Vagina (tissue), 2 donors: ENCODE measurements at places on chromosomes 12 and 14.

GRCh38 chr12:119687406-119687805 is 19.5 kb downstream of the PRKAB1 start:
- DNase-seq: no peak

DNA sequence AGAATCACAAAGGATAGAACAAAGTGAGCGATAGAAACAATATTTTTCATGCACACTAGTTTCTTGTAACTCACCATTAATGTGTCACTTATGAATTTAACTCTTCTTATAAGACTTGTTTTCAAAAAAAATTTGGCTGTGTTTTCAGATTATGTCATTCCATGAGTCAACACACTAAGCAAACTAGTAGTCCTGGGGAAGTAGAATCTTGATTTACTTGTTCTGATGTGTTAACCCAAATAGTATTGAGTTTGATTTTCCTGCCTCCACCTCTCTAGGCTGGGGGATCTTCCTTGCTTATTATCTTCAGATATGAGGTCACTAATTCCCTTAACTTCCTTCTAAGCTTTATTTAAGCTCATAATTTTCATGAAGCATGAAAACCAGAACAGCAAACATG is 151.0 kb upstream of the SEL1L start:
- DNase-seq: no peak

DNA sequence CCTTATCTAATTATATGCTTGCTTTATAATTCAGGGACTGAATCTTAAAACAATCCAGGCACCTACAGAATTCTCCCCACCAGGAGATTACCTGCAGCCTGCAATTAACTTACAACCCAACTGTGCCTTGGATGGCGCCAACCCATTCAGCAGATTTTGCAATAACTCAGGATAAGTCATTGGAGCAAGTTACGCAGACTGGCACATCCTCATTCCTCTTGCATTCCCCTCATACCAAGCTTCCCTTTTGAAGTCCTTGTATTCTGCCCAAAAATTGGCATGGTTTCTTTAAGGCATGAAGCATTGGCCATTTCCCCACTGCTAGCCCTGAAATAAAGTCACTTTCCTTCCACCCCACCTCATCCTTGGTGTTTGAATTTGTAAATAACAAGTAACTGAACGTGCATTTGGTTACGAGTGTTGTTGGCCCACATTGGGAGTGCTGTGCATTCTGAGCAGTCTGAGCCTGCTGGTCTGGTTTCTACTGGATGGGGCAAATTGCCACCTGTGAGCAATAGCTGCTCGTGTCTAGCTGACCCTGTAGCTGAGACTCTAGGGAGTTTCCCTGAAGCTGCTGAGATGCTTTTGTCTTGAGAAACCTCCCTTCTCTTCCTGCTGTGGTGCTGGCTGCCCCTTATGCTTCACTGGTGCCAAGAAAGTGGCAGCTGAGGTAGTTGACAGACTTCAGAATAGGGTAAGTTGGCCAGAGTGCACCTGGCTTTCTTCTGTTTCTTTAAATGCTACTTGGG is 99.2 kb upstream of the SCAF11 start:
- DNase-seq: no peak

DNA sequence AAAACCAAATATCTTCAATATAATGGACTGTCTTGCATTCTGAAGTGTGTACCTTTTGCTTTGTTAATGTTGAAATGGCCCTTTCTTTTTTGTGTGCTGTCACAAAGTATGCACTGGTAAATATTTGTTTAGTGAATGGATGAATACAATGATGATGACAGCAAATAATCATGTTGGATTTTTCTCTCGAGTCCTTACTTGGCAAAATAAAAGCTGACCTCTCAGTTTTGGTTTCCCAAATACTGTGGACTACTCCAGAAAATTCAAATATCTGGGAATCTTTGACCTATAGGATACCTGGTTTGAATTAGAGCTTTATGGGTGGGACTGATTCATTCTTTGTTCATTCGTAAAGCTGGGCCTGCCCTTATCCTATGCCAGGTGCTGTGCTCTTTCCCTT is 5.5 kb downstream of the UBE3B start:
- no peak for DNase-seq

- no peak for DNase-seq
Observed at GRCh38 chr14:64956697-64957406, 14.3 kb upstream of the GPX2 start.

GRCh38 chr12:129097451-129097850 is 244.2 kb downstream of the GLT1D1 start:
- no peak for DNase-seq

DNA sequence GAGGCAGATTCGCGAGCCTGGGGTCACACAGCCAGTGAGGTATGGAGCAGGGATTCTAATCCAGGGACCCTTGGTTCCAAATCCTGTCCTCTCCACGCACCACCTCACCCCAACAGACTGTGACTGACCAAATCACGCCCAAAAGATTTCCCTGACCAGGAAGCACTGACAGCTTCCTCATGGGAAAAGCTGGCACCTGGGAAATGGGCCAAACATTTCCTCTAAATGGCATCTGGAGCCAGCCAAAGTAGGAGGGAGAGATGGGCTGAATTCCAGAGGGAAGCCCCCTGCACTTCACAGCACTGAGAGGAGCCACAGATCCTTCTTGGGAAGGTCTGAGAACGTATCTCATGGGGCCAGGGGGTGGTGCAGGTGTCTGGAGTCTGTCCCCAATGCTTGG is 28.8 kb downstream of the CCDC92 start:
- no peak for DNase-seq

DNA sequence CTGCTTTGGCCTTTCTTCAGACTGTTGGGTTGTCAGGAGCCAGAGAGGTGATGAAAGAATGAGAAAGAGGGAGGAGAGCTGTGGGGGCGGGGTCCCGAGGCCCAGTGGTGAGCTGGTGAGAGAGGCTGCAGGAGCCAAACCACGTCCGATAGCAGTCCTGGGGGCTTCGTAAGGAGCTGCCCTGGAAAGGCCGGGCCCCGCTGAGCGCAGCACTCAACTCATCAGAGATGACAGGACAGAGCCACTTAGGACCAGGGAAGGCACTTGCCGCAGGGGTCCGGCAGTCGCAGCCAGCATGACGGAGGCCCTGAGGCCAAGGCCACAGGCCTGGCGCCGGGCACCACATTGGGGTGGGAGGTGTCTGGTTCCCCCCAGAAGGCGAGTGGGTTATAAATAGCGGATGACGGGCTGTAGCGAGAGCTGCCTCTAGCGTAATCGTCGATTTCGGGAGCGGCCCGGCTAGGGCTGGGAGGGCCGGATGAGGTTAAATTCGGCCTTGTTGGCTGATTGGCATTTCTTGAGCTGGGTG is 179.0 kb downstream of the TSPAN9 start:
- DNase-seq: no peak

DNA sequence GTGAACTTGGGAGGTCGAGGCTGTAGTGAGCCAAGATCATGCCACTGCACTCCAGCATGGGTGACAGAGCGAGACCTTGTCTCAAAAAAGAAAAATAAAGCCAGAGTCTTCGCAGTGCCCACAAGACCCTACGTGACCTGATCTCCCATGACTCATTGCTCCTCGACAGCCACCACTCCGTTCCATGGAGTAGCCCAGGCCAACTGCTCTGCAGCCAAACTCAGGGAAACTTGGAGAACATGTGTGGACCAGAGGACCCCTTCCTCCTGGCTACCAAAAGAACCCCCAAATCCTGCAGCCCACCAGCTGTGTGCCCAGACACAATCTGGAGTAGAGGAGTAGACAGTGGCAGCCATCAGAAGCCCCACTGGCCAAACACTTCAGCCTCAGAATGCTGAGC is 32.1 kb upstream of the PPP2R5C start:
- DNase-seq: peak; percentile 84

DNA sequence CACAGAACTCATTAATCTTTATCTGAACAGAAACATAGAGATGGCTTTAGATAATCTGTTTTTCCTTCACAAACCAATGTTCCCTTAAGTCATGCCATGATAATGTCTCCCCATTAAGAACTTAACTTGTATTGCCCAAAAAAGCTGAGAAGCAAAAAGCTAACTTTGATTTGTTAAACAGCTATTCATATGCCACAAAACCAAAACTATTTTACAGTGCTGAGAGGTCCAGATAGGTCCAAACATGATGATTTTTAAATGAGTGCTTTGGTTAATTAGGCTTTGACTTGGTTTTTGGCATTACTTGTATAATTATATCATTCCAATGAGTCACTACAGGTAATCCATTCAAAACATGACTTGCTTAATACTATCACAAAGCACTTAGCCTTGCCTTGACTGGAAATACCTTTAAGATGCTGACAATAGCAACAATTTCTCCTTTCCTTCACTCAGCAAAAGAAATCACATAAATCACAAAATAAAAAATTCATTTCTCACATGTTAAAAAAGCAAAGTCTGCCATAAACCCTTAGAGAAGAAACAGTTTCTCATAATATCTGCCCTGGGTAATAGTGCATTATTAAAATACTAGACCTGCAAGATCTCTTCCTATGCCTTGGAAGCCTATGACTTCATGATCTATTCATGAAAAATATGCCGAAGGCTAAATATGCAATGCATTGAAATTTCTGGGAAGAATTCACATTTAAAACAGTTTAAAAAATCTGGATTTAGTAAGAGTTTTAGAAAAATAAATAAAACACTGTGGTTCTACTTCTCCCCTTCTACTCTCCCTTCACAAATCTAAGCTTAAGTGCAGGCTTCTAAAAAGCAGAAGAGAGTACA is 52.0 kb upstream of the SAV1 start:
- no peak for DNase-seq

- no peak for DNase-seq
Observed at GRCh38 chr14:64247195-64247594, 47.0 kb downstream of the ESR2 start.

- no peak for DNase-seq
Observed at GRCh38 chr14:91694643-91695042, 37.2 kb downstream of the CATSPERB start.
